Esophagus (tissue), 2 donors: ENCODE measurements at places on chromosomes 7 and 10. TPM values are rescaled to one million over a fixed set of nuclear protein-coding genes. Genes with fewer than 3 reads are reported as not detected.

Gene FAM241B
- 4.3 TPM for polyA plus RNA-seq

Gene STN1
- 70.8 TPM for polyA plus RNA-seq

Gene ITGA8
- polyA plus RNA-seq: 3.6 TPM

Gene NEUROG3
- not detected for polyA plus RNA-seq

Gene TCF7L2
- polyA plus RNA-seq: 7.9 TPM

Gene MAGI2
- polyA plus RNA-seq: 0.67 TPM

Gene REPIN1
- 32.6 TPM for polyA plus RNA-seq

Gene CTAGE6
- 0.09 TPM for polyA plus RNA-seq

Gene LRRC4
- 1.9 TPM for polyA plus RNA-seq

Gene SHTN1
- 6.1 TPM for polyA plus RNA-seq

Gene PTPN20
- 2.2 TPM for polyA plus RNA-seq

Gene SMIM30
- 145 TPM for polyA plus RNA-seq

Gene EXOC4
- 19.0 TPM for polyA plus RNA-seq

Gene GTF2IRD1
- 30.4 TPM for polyA plus RNA-seq

Gene NUTM2B
- 0.22 TPM for polyA plus RNA-seq

Gene NODAL
- 0.04 TPM for polyA plus RNA-seq

Gene NEURL1
- polyA plus RNA-seq: 0.11 TPM

Gene PRKG1
- 0.87 TPM for polyA plus RNA-seq

Gene PTN
- 88.2 TPM for polyA plus RNA-seq

Gene LLCFC1
- not detected for polyA plus RNA-seq

Gene GIMAP2
- polyA plus RNA-seq: 0.90 TPM

Gene UNCX
- not detected for polyA plus RNA-seq

Gene AKR1C8
- not detected for polyA plus RNA-seq

Gene OAT
- 46.3 TPM for polyA plus RNA-seq

Gene H2BK1
- not detected for polyA plus RNA-seq

Gene ZNF679
- polyA plus RNA-seq: not detected

Gene PDLIM1
- 79.9 TPM for polyA plus RNA-seq
